ENCODE measurements at places on chromosomes 7 and 10. TPM values are rescaled to one million over a fixed set of nuclear protein-coding genes. Genes with fewer than 3 reads are reported as not detected.

CHCHD2 gene
- 119 TPM for total RNA-seq

NAT16 gene
- 2.2 TPM for total RNA-seq

NOS3 gene
- total RNA-seq = 1.2 TPM

SLC25A28 gene
- total RNA-seq = 15.2 TPM

TMEM168 gene
- 23.4 TPM for total RNA-seq

ALOX5 gene
- total RNA-seq = 0.98 TPM

ZNRF2 gene
- total RNA-seq = 46.7 TPM

MDFIC gene
- total RNA-seq = 6.1 TPM

NPFFR1 gene
- total RNA-seq = 1.5 TPM

RET gene
- 2.2 TPM for total RNA-seq

ZP3 gene
- 0.49 TPM for total RNA-seq

PRKAR2B gene
- 174 TPM for total RNA-seq

LRRC18 gene
- total RNA-seq = not detected

MKI67 gene
- total RNA-seq = 4.2 TPM

C10orf53 gene
- total RNA-seq = not detected

SLC13A1 gene
- total RNA-seq = not detected

PRKAR1B gene
- total RNA-seq = 87.0 TPM

TWIST1 gene
- 0.74 TPM for total RNA-seq

PLAC9 gene
- total RNA-seq = 1.7 TPM

HMX3 gene
- total RNA-seq = not detected

BTBD16 gene
- not detected for total RNA-seq

AOAH gene
- 3.4 TPM for total RNA-seq

TMEM176B gene
- total RNA-seq = 1.2 TPM

NACAD gene
- total RNA-seq = 8.9 TPM

FOXI2 gene
- not detected for total RNA-seq

AKR1C4 gene
- total RNA-seq = not detected

CYP3A4 gene
- not detected for total RNA-seq

TYW1B gene
- 2.7 TPM for total RNA-seq

DYNC1I1 gene
- 147 TPM for total RNA-seq

OPALIN gene
- total RNA-seq = not detected

CCL26 gene
- not detected for total RNA-seq

BEND7 gene
- 12.0 TPM for total RNA-seq

PAPOLB gene
- total RNA-seq = 0.74 TPM

IFIT2 gene
- 2.7 TPM for total RNA-seq

DYDC2 gene
- 2.0 TPM for total RNA-seq

GDF2 gene
- not detected for total RNA-seq

FFAR4 gene
- not detected for total RNA-seq

CFAP46 gene
- total RNA-seq = 2.0 TPM

EMX2 gene
- total RNA-seq = 3.7 TPM

CCDC172 gene
- not detected for total RNA-seq

PON1 gene
- total RNA-seq = not detected

HOXA13 gene
- not detected for total RNA-seq

INTS15 gene
- 16.0 TPM for total RNA-seq

PRLHR gene
- 2.0 TPM for total RNA-seq

NODAL gene
- total RNA-seq = 2.0 TPM

GNGT1 gene
- total RNA-seq = not detected

PRSS37 gene
- total RNA-seq = not detected

HOXA2 gene
- total RNA-seq = not detected

ELAPOR2 gene
- 22.4 TPM for total RNA-seq

OIT3 gene
- 0.25 TPM for total RNA-seq

PILRB gene
- total RNA-seq = 8.1 TPM

NYAP1 gene
- 29.7 TPM for total RNA-seq

CFAP43 gene
- 10.6 TPM for total RNA-seq

CAV2 gene
- 19.2 TPM for total RNA-seq

OR9A2 gene
- total RNA-seq = 0.49 TPM

FBXO24 gene
- not detected for total RNA-seq

GPER1 gene
- total RNA-seq = 0.98 TPM

VIPR2 gene
- total RNA-seq = 0.49 TPM

All from temporal lobe (tissue), 4 donors.